Inflammatory macrophage (primary cell): ENCODE measurements at places on chromosomes 6 and 20.

DNA sequence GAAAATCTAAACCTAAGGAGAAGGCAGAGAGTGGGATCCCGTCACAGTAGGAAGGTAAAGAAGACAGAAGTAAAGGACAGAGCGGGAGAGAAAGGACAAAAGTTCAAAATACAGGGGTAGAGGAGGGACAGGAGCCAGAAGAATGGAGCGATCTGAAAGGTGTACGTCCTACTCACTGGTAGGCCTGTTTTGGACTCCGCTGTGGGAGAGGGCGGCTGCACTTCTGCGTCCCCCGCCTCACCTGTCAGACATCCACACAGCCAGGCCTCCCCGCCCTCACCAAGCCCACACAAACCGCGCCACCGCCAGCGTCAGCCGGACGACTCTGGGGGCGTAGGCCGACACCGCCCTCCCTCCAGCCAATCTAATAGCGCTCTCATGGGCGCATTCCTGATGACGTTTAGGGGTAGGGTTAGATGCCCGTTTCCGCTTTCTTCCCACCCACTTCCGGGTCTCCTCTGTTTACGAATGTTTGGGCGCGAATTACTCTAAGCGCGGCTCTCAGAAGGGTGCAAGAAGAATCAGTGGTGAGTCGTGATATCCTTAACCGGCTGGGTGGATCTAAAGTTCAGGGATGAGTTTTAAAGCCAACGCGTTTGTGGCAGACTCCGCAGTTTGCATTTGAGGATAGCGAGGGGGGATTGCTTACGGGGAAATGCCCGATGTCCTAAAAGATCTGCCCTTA is at the start of the genes CENPQ and MMUT:
Gene CENPQ (plus strand): TSS at position 444 of the 685 bp plus-strand sequence. CDS start 6,807 bp downstream, outside the sequence.
Gene MMUT (minus strand): TSS at position 327 of the 685 bp plus-strand sequence. CDS start 3,787 bp downstream, outside the sequence.
- DNase-seq, result peak; percentile 95

DNA sequence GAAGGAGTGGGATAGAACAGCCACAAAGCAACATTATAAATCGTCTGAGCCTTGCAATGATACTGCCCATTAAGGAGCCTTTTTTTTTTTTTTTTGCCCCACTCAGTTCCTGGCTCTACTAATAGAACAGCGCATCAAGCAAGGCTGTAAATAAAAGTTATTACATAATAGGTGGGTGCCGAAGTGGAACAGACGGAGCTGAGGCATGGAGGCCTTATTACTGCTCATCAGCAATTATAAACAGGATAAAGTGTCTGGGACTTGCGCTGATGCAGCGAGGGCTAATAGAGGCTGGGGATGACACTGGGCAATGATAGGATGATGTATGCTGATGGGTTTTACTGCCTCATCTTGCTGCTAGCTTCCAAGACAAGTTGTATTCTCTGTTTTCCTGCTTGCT is 272.1 kb downstream of the ZFAND3 start:
- no peak for DNase-seq

- peak; percentile 17 for DNase-seq
Observed at GRCh38 chr20:16415071-16416053, 157.9 kb downstream of the KIF16B start.

DNA sequence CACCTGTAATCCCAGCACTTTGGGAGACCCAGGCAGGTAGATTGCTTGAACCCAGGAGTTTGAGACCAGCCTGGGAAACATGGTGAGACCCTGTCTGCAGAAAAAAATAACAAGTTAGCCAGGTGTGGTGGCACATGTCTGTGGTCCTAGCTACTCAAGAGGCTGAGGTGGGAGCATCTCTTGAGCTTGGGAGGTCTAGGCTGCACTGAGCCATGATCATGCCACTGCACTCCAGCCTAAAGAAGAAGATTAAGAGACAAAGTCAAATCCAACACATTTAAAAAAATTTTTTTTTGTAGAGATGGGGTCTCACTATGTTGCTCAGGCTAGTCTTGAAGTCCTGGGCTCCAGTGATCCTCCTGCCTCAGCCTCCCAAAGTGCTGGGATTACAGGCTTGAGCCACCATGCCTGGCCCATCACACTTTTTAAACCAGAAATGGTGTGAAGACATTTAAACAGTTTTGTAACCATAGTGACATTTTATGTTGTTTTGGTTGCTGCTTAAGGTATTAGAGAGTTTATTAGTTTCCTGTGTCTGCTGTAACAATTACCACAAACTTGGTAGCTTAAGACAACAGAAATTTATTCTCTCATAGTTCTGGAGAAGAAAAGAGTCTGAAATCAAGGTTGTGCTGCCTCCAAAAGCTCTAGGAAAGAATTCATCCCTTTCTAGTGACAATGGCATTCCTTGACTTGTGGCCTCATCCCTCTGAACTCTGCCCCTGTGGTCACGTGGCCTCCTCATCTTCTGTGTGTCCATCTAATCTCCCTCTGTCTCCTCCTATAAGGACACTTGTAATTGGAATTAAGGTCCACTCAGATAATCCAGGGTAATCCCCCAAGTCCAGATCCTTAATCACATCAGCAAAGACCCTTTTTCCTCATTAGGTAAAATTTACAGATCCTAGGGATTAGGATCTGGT is 104.6 kb upstream of the TNFAIP3 start:
- no peak for DNase-seq

DNA sequence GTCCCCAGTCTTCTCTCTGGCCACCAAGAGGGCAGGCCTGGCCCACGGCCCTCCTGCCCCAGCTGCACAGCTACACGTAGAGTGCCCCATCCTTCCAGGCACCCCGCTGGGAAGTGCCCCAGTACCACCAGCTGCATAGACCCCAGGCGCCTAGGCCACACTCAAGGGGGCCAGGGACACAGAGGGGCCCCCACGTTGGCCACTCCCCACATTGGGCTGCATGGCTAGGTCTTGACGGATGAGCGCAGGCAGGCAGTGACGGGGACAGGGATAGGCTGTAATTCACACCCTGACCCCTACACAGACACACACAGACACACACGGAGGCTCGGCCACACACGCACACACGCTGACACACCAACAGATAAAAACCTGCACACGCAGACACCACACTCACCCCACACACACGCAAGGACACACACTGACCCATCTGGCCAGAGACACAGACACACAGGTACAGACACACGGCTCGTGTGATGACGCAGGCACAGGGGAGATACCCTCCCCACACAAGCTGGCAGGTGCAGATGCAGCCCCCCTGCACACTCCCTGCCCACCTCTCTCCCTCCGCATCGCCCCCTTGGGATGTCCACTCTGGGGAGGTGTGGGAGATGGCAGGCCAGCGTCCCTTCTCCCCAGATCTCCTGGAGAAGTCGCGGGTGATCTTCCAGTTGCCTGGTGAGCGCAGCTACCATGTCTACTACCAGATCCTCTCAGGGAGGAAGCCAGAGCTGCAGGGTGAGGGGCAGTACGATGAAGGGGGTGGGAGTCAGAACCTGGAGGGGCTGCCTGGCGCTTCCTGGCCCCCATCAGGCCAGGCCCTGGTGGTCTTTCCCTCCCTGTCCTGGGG is 30.0 kb downstream of the MYH7B start:
- DNase-seq, result no peak

GRCh38 chr20:60494476-60494875 is 536.3 kb downstream of the CDH26 start:
- no peak for DNase-seq

DNA sequence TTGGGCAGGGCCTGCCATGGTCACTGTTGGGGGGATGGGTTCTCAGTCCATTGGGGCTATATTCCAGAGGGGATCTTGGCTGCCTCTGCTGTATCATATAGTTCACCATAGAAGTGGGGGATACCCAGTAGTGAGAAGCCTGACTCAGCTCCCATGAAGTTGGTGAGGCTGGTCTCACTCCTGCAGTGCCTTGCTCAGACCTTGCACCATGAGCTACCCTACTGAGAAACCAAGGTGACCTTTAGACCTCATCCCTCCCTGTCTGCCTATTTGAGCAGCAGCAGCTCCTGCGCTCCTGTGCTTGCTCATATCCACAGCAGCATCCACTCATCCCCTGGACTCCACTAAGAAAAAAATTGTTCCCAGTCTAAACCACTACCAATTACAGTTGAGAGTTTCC is 56.0 kb upstream of the HEY2 start:
- no peak for DNase-seq

DNA sequence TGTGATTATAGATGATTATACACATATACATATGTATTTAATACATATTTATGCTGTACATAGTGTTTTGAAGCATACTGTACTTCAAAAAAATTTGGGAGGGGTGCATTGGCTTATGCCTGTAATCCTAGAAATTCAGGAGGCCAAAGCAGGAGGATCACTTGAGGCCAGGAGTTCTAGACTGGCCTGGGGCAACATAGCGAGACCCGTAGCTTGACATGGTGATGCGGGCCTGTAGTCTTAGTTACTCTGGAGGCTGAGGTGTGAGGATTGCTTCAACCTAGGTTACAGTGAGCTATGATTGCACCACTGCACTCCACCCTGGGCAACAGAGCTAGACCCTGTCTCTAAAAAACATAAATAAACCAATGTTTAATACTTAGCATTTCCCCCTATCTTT is 1.6 kb upstream of the FAM110A start:
- DNase-seq, result no peak

DNA sequence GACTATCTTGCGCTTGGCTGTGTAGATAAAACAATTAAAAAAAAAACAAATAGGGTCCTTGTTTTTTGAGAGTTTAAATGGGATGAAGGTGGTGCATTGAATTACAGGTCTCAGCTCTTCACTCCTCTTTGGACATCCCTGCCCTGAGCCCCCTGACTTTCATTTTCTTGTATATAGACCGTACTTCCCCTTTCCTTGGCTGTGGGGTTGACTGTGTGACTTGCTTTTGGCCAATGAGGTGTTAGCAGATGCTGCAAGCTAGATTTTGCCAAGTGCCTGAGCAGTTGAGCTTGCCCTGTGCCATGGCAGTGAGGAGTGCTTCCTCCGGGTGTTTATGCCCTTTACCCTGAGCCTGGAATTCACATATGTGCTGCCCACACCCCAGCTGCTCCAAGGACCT is 386.1 kb upstream of the ZFP64 start:
- DNase-seq, result no peak

DNA sequence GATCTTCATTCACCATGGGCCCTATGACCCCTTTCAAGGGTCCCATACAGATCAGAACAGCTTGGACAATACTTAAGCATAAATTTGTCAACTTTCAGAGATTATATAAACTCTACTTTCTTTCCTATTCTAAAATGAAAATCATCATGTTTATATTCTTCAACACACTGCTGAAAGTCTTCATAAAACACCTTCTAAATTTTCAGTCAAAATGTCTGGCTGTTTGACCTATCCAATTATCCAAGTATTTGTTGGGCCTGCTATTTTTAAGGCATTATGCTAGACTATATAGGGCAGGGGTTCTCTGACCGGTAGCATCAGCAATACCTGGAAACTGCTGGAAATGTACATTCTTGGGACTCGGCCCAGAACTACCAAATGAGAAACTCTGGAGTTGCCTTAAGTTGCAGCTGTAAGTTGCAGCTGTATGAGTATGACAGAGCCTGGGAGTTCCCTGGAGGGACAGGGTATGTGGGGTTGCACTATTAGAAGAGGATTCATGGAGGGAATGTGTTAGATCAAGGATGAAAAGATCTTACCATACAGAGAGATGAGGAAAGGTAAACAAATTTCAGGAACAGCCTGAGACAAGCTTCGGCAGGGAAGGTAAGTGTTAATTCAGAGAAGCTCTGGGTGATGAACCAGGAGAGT is 293.0 kb downstream of the ADGB start:
- no peak for DNase-seq

GRCh38 chr6:168345896-168346754 is 26.5 kb upstream of the DACT2 start:
- DNase-seq, result no peak

DNA sequence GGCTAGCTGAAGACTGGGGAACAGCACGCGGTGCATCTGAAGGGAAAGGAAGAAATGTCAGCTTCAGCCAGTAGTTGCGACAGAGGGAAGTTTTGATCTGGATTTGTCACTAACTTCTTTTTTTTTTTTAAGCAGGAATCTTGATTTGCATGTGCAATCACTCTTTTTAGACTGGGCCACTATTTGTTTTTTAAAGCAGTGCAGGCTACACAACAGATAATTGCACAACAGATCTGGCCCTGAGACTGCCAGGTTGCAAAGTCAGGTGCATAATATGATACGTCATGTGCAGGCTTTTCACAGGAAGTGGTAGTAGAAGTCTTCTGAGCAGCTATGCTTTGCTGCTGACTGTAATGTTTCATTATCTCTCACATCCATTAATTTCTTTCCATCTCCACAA is 13.5 kb downstream of the PFDN4 start:
- peak; percentile 37 for DNase-seq

DNA sequence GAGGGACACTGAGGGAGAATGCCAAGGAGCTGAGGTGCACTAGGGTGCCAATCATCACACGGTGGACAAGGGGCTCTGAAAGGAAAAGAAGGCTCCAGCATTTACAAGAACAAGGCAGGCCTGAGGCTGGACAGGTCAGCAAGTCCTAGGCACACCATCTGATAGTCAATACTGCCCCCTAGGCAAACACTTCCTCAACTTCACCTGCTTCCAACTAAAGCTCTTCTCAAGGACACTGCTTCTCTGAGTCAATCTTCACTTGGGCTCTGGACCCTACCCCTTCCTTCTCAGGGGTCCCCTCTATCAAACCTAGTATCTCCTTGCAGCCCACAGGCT is 37.7 kb upstream of the SLC4A11 start:
- peak; percentile 10 for DNase-seq

DNA sequence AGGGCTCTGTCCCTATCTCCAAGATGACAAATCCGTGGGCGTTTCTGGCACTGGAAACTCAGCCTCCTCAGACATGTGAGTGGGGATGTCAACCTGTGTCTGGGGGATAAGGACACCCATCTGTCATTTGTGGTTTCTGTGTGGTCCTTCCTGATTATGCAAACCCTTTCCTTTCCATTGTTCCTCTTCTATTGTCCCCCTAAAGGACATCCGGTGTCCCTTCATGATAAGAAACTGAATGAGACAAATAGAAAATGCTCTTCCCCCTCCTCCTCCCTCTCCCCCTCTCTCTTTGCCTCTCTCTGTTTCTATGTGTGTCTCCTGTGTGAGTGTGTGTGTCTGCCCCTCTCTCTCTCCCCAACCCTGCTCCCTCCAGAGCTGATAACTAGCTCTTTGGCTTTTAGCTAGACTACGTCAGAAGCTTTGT is 11.5 kb upstream of the GLP1R start:
- no peak for DNase-seq

- DNase-seq, result no peak
Observed at GRCh38 chr6:148426317-148426977, 83.8 kb downstream of the SASH1 start.

GRCh38 chr20:17480696-17481095 is 50.5 kb downstream of the BFSP1 start:
- DNase-seq, result no peak

DNA sequence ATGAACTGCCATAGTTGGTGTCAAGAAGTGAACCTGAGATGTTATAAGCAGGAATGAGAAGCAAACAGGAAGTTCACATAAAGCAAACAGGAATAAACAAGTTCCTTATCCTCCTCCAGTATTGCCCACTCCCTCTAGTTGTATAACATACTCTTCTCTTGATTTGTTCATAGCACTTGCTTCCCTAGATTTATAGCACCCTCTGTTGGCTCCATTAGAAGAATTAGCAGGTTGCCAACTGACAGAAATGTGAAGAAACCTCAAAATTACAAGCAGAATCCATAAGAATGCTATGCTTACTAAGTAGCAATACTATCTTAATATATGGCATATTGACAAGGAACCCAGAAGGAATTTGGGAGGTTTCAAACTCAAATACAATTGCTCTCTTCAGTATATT is 195.4 kb downstream of the TBX18 start:
- no peak for DNase-seq

GRCh38 chr6:127190552-127190951 is 72.1 kb downstream of the RSPO3 start:
- DNase-seq, result peak; percentile 47

- DNase-seq, result peak; percentile 21
Observed at GRCh38 chr20:1187605-1188171, 2.9 kb upstream of the TMEM74B start.

- DNase-seq, result no peak
Observed at GRCh38 chr20:33673114-33673409, 1.2 kb downstream of the NECAB3 start.

- DNase-seq, result peak; percentile 28
Observed at GRCh38 chr6:24766680-24767462, 7.9 kb upstream of the GMNN start.
